CD4-positive, alpha-beta T cell treated with Interleukin-4 for 1 hour (primary cell): ENCODE measurements at places on chromosomes 1 and 21.

DNA sequence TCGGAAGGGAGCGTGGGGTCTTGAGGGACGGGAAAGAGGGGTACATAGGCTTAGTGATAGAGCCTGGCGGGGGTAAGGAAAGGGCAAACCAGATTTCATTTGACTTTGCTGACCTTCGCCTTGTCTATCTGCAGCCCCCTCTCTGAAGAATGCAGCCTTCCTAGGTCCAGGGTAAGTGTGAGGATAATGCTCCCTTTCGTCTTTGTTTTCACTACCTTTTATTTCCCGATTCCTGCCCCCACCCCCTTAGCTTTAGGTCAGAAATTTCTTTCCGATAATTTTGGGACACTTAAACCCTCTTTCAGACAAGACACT is 396 bp downstream of the ATP5PB start:
- DNase-seq = no peak

DNA sequence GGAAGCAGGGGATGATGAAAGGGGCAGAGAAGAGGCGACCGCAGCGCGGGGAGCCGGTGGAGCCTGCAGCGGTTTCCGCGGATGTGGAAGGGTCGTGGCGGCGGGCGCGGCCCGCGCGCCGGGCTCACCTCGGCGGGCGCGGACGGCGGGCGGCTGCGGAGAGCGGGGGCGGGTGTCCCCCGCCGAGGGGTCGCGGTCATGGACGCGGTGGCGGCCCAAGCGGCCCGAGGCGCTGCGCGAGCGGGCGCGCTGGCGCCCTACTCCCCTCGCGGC is 572 bp downstream of the LPGAT1 start:
- no peak for DNase-seq

DNA sequence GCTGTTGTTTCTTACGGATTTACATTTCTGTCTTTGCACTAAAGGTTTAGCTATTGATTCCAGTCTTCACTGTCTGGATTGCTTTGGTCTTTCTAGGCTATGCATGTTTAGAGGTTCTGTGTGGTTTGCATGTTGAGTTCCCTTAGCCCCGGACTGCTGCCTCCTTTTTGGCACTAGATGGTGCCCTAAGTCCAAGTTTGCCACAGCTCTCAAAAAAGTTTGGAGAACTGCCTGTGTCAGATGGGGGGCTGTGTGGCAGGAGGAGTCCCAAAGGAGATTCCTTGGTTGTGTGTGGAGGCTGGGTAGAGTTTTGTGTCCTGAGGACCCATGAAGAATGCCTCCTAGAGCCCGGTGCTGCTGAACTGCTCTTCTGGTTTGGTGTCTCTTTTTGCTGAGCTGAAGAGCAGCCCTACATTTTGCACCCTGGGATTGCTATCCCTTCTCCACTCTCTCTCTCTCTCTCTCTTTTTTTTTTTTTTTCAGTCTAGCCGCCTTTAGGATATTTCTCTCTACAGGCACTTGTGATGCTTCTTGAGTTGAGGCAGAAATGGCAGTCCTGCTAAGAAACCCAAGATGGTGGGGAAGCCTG is 74.4 kb downstream of the PTGS2 start:
- DNase-seq = peak; percentile 28

- DNase-seq = no peak
These were observed 9.8 kb upstream of the AK5 start for GRCh38 chr1:77271852-77272580.

DNA sequence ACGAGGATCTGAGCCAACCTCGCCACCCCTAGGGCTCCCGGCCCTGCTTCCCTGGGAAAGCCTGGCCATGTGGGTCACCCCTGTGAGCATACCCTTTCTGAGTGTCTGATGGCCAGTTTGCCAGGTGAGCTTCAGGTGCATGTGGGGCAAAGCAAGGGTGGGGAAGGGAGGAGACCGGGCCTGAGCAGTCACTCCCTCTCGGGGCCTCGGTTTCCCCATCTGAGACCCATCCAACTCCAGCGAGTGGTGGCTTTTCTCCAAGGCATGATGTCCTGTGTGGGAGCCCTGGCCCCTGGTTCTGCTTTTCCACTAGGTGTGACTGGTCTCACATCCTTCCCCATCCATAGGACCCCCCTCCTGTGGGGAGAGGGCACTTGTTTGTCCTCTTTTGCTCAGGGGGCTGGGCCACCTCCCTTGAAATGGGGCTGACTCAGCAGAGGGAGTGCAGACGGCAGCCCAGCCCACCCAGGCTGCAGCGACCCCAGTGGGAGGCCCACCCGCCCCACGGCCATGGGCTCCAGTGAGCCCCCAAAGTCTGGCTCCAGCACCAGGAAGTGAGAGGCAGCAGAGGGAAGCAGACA is 1.7 kb upstream of the WNT9A start:
- DNase-seq = no peak

DNA sequence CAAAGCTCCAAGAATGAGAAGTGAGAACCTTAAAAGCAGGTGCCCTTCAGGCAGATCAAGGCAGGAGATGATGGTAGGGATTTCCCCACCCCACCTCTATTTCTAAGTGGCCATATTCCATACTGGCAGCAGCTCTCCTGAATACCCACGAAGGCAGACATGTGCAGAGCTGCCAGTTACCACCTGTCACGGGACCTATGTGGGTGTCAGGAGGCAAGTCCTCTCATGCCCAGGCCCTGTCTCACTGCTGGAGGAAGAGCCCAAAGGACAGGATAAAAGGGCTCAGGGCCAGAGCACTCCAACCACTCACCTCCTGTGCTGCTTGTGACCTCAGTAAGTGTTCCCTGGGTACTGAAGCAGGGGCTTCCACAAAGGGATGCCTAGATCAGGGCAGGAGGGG is 721 bp upstream of the LCE1B start:
- DNase-seq = no peak

DNA sequence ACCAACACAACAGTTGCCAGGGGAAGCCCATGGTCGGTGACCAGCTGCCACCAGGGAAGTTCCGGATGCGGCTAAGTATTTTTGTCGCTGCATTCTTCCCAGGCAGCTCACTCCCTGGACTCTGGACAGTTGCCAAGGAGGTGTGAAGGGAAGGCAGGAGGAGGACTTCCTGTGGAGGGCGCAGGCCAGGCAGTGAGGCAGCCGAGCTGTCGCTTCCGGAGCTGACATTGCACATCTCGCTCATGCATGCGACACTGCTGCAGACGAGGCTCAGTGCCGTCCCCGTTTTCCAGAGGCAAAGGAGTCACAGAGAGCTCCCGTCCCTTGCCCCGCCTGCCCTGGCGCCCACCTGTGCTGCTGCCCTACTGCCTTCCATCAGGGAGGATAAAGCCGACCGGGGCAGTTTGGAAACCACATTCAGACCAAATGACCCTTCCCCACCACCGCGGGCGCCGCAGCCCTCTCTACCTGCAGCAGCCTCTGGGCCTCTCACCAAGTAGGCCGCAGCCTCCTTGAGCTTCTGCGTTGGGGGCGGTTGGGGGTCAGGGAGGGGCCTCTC is 81.4 kb downstream of the NENF start:
- DNase-seq = peak; percentile 10

- no peak for DNase-seq
These were observed 75.2 kb upstream of the S1PR1 start for GRCh38 chr1:101161619-101162018.

GRCh38 chr1:84975035-84975434 is 21.9 kb downstream of the MCOLN2 start:
- no peak for DNase-seq

- DNase-seq = no peak
These were observed 181.1 kb downstream of the NEK7 start for GRCh38 chr1:198337886-198338285.

DNA sequence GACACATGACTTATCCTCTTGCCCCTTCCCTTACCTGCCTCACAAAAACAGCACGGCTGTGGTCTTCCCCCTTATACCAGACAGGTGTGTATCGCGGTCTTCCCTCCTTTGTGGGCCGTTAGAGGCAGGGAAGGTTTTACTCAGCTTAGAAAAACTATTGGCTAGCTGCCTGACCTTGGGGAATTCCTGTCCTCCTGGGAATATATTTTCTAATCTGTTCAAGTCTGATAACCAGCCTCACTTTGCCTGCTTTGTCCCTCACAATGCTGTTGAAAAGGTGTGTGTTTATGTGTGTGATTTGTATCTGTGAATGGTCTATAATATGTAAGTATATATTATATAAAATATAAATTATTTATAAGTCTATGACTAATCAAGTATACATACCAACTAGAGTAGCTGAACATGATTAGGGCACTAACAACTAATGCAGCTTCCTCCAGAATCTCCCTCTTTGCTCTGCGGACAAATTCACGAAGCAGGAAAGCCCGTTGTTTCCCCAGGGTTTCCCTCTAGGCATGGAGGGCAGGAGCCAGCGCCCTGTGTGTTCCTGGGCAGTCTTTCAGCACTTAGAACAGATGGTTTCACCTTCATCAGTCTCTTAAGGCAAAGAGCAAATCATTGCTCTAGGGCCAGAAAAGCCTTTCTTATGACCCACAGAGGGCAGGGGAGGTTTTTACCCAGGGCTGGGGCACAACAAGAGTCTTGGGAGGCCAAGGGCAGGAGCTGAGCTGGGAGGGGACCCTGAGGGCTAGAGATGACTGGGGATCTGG is 25.6 kb downstream of the SLC26A9 start:
- no peak for DNase-seq

GRCh38 chr1:57707631-57708030 is 283.8 kb upstream of the DAB1 start:
- no peak for DNase-seq

DNA sequence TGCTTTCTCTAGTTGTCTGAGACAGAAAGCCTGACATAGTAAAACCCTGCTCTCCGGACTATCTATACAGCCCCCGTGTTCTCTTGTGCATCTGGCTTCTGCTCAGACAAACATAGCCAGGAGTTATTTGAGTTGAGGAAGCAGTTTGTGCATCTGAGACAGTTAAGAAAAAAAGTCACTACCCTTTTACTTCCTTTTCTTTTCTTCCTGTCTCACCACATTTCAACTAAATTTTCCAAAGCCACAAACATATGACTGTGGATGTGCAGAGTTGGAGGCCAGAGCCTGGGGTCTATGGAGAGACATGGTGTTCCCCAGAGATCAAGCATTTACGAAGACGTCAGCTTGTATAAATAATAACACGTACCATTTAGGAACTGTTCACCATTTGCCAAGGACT is 158.5 kb upstream of the FGGY start:
- DNase-seq = no peak

- no peak for DNase-seq
These were observed 153.1 kb downstream of the GRIK1 start for GRCh38 chr21:29786496-29787360.

GRCh38 chr21:36516281-36516680 is 36.4 kb upstream of the CLDN14 start:
- DNase-seq = no peak

DNA sequence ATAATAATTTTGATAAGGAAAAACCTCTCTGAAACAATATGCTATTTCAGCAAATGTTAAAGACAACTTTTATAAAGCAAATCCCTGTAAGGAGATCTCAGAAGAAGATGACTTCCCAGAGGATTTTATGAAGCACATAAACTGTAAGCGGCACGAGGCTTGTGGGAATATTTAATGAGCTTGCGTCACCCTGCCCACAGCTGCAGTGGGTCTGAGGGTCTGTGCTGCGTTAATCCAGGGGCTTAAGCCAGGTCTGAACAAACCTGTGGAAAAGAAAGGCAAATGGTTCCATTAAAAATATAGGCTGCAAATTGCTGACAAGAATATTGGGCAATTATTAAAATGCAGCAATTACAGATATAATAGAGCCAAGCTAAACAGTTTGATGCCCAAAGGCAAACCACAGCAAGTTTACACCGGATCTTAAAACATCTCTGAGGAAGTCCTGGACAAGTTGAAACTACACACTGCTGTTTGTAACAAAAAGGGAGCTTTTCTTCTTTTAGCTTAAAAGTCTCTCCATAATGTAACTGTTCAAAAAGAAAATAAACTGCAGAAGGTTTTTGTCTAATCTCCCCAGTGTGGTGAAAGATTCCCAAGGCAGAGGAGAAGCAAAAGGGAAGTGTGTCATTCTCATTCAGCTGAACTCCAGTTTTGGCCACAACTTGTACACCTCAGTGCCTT is 21.8 kb downstream of the TGFBR3 start:
- no peak for DNase-seq

DNA sequence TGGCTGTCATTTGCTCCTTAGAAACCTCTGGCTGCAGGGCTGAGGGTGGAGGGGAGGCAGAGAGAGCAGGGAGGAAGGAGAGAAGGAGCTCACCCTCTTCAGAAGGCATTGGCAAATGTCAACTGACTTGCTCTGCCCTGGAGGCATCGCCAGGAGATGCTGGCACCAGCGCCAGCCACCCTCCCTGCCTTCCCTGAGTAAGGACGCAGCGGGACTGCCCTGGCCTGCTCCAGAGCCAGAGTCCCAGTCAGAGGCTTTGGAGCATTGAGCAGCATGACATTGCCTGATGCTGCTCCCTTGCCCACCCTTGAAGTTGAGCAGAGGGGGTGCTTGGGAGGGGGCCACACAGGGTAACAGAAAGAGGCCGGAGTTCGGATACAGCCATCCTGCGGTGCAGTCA is 62.3 kb downstream of the DISP3 start:
- DNase-seq = no peak

- no peak for DNase-seq
These were observed 14.9 kb upstream of the TNNI1 start for GRCh38 chr1:201436393-201436792.

- DNase-seq = no peak
These were observed 25.8 kb downstream of the TP53BP2 start for GRCh38 chr1:223819730-223820514.

GRCh38 chr1:18997508-18997907 is 41.0 kb upstream of the IFFO2 start:
- DNase-seq = no peak

GRCh38 chr1:213929398-213929797 is 58.4 kb upstream of the PROX1 start:
- DNase-seq = no peak

- DNase-seq = no peak
These were observed 128.6 kb downstream of the LHX4 start for GRCh38 chr1:180358649-180359048.

DNA sequence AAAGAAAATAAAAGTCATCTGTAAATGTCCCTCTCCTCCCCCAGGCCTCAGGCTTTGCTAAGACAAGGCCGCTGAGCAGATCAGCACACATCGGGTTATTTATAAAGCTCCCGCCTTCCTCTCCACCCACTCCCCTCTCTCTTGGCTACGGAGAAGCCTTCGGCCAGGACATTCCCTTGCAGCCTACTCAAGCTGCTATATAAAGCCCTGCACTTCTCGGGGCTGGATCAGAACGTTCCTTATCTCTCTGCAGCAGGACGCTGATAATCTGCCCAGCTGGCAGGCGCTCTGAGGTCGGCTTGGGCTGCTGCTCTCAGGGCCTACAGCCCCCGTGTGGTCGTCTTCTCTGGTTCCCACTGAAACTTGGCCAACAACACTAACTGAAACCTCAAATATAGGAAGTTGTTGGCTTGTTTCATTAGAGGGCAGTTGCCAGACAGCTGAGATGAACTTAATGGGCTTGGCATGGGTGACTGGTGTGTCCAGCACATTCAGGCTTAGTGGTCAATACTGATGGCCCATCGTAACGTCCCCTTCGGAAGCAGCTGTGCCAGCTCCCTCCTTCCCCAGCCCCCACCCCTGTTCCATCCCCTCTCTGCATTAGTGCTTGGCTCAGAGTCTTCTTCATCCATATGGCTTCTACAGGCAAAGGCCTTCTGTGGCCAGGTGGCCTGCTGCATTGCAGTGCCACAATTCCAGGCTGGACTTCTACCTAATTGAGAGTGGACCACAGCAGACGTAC is 64.6 kb downstream of the IER5 start:
- no peak for DNase-seq

- no peak for DNase-seq
These were observed 226.9 kb upstream of the IRF2BP2 start for GRCh38 chr1:234836776-234837357.

- no peak for DNase-seq
These were observed 18.5 kb upstream of the CACHD1 start for GRCh38 chr1:64451440-64451839.

GRCh38 chr1:150622303-150622975 is 7.0 kb downstream of the ENSA start:
- DNase-seq = no peak

GRCh38 chr1:167102906-167103573 is 9.2 kb downstream of the STYXL2 start:
- no peak for DNase-seq
